Peyer's patch (tissue), 4 donors: ENCODE measurements at places on chromosomes 6 and 20. TPM values are rescaled to one million over a fixed set of nuclear protein-coding genes. Genes with fewer than 3 reads are reported as not detected.

The C6orf58 gene
- not detected for total RNA-seq

The ZC3H12D gene
- total RNA-seq: 7.8 TPM

The BPIFB2 gene
- not detected for total RNA-seq

The CNPY3 gene
- total RNA-seq: 34.3 TPM

The KCNK15 gene
- not detected for total RNA-seq

The TSPO2 gene
- total RNA-seq: not detected

The TMEM181 gene
- total RNA-seq: 41.0 TPM

The WFDC10B gene
- total RNA-seq: not detected

The PTCHD4 gene
- total RNA-seq: not detected

The THBS2 gene
- 5.4 TPM for total RNA-seq

The C6orf141 gene
- 4.9 TPM for total RNA-seq

The ANGPT4 gene
- 0.27 TPM for total RNA-seq

The CRISP2 gene
- total RNA-seq: not detected

The SFTA2 gene
- not detected for total RNA-seq

The ASIP gene
- total RNA-seq: not detected

The DHX35 gene
- 32.4 TPM for total RNA-seq

The POM121L2 gene
- not detected for total RNA-seq

The DNAH8 gene
- 0.83 TPM for total RNA-seq

The GTSF1L gene
- not detected for total RNA-seq
